Inflammatory macrophage (primary cell): ENCODE measurements at places on chromosomes 12 and 14.

GRCh38 chr12:113396828-113397496 is 6.7 kb downstream of the SDS start:
- no peak for DNase-seq

DNA sequence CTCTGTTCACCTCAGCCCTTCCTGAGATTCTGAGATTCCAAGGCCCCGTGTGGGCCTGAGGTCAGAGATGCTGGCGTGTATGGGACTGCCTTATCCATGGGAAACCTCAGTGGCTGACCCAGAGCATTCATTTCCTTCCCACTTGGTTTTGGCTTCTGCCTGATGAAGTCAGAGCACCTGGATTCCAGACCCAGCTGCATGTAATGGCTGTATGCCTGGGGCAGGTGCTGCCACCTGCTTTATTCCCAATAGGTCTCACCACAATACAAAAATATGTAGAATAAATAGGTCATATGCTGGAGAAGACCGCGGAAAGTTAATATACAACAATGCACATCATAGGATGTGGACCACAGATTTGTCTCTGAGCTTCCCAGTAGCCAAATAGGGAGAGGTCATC is 25.6 kb downstream of the FIGNL2 start:
- no peak for DNase-seq

DNA sequence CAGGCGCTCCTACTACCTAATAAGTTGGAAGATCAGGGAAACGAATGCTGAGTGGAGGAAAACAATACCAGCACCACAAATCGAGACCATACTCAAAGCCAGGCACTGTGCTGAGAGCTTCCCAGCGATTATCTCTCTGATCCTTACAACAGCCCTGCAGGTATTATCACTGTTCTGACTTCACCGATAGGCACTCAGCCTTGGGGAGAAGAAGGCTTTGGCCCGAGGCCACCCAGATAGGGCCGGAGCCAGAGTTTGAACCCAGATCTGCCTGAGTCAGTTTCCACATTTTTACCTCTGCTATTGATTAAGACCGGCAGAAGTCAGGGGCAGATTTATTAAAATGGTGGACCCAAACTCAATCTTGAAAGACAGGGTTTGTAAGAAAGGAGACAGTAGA is 4.9 kb downstream of the SVOP start:
- DNase-seq = no peak

GRCh38 chr12:73514672-73515071 is 1023.0 kb upstream of the ATXN7L3B start:
- no peak for DNase-seq

- no peak for DNase-seq
Observed at GRCh38 chr12:91786499-91787272, 359.0 kb downstream of the BTG1 start.

GRCh38 chr12:18171571-18171970 is 81.6 kb upstream of the RERGL start:
- DNase-seq = no peak

DNA sequence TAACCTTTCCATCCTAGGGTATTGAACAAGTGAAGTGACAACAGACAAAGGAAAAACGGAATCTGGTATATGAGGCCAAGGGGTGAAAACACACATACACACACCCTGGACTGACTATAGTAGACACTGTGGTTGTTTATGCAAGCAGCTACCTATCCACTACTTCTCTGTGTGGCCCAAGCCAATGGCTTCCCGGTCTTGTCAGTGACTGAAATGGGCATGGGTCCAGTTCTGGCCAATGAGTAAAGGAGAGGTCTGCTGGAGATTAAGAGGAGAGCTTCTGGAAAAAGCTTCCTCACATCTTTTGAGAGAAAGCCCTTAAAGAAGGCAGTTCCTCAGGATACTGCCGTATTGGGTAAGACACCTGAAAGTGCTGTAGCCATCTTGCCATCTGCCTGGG is 19.3 kb downstream of the MBIP start:
- DNase-seq = no peak

GRCh38 chr12:114954511-114955055 is 270.6 kb upstream of the TBX3 start:
- DNase-seq = no peak

DNA sequence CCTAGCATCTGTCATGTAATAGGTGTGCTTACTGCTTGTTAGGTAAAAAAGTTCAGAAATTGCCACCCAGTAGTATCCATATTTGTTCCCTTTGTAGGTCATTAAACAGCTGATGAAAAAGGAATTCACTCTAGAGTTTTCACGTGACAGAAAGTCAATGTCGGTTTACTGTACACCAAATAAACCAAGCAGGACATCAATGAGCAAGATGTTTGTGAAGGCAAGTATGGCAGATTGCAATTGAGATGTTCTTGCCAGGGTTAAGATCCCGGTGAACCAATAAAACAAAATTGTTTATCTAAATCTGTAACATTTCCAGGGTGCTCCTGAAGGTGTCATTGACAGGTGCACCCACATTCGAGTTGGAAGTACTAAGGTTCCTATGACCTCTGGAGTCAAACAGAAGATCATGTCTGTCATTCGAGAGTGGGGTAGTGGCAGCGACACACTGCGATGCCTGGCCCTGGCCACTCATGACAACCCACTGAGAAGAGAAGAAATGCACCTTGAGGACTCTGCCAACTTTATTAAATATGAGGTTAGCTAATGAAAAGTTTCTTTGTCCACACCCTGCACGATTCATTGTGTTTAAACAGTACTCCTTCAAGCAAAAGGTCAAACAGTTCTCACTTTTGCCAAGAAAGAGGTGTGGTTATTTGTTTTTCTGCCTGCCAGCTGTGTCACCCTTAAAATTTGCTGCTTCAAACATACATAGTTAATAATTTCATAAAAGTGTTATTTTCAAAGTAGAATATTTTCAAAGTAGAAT is 58.3 kb downstream of the ATP2A2 start:
- DNase-seq = no peak
